ENCODE measurements at places on chromosomes 16 and 17.

DNA sequence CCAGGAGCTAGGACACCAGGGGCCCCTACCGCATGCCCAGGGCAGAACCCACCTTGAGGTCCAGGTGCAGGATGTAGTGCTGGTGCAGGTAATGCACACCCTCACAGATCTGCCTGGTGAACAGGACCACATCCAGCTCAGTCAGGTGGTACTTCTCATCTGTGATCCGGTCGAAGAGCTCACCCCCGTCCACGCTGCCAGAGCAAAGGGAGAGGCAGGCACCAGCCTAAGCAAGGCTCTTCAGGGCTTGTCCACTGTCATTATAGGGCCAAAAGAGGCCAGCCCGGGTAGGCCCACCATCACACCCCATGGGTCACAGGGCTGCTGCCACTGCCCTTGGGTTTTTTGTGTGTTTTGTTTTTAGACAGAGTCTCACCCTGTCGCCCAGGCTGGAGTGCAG, 21.0 kb downstream of the MYLK3 start:
- no peak for DNase-seq

DNA sequence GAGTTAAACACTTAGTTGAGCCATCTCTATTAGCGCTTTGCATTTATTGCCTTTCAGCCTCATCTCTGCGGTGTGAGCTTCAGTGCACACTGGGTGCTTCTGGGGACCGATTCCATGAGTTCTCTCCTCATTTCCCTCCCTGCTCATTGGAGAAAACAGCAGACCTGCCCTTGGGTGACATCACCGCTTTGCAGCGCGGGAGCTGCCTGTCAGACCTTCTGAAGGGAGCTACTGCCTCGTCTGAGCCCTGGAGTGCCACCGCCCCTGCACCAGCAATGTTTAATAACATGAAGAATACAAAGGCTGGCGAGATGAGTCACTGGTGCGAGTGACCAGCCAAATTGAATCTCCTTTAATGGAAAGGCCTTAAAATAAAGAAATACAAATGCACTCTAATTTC, 30.2 kb upstream of the CPPED1 start:
- DNase-seq = peak; percentile 54

DNA sequence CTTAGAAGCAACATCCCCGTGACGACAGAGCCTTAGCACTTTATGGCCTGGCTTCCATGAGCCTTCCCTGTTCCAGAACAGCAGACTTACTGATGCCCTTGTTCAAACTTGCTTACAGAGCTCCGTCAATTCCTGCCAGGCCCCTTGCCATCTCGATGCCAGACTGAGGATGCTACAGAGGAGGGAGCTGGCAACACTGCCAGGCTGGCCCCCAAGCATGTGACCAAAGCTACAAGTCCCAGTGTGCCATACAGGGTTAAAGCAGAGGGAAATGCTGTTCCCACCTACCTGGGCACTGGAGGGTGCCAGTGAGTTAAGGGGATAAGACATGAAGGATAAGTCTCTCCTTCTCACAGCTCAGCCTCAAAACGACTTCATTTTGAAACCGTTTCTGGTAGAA, 33.5 kb upstream of the SREBF1 start:
- no peak for DNase-seq

GRCh38 chr17:47363171-47363570, 39.4 kb downstream of the EFCAB13 start:
- no peak for DNase-seq

- DNase-seq = no peak
Measured at GRCh38 chr17:74309902-74310301, 16.1 kb upstream of the KIF19 start.

DNA sequence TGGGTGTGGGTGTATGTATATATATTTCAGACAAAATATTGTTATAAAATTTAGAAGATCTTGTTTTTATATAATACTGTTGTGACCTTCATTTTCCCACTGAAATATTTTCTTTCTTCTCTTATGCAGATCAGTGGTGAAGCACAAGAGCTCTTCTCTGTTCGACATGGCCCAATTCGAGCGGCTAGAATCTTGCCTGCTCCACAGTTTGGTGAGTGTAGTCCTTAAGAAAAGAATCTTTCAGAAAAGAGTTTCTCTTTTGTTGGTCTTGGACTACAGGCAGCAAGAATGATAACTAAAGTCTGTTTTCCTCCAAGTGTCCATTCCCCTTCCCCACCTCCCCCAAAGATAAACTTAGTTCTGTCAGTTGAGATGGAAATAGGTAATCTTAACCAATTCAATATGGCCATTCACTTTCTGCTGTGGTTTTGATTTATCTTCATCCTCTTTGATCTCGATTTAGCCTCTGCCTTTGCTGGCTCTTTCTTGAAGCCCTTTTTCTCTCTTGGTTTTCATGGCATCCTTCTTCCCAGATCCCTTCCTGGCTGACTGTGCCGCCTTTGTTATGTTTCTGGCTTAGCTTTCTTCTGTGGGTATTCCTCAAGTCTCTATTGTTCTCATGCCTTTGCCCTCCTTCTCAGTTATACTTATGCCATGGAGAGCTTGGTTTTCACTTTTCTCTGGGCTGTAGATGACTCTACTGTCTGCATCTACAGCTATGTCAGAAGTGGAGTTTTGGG, 69.6 kb downstream of the BCAS3 start:
- no peak for DNase-seq

DNA sequence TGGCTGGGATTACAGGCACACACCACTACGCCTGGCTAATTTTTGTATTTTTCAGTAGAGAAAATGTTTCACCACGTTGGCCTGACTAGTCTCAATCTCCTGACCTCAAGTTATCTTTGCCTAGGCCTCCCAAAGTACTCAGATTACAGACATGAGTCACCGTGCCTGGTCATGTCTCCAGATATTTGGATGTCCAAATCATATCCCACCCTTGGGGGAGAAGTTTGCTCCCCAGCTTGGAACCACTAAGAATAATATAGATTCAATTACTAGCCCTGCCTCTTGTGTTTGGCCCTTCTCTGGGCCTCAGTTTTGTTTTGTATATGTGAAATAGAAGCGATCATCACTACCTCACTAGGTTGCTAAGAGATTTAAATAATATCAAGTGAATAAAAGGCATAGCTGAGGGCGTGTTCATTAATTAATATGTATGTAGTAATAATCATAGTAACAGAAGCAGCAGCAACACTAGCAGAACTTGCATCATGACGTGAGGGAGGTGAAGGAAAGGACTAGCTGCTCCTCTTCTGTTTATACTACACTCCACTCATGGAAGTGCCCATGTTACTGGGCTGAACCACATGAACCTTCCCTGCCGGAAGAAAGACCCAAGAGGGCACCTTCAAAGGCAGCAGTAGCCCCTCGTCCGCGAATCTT, 253.6 kb upstream of the XYLT1 start:
- no peak for DNase-seq

DNA sequence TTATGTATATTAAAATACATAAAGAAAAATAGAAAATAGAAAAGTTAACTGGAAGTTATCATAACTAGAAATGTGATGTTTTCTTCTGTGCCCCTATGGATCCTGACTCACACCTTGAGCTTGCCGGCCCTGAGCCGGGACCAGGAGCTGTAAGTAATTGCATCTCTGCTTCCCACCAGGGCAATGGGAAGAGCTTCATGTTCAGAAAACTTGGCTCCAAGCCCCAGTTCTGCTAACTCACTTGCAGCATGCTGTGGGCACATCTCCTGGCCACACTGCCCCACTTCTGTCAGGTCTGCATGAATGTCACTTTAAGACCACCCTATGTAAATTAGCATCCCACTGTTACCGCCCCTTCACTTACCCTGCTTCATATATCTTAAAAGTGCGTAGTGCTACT, 37.2 kb downstream of the GNAO1 start:
- DNase-seq = no peak

GRCh38 chr16:85279825-85280545, 167.7 kb upstream of the CIBAR2 start:
- no peak for DNase-seq

- DNase-seq = no peak
Measured at GRCh38 chr17:43341715-43342588, 56.8 kb upstream of the ARL4D start.

GRCh38 chr16:80733407-80733806, 71.0 kb downstream of the CDYL2 start:
- DNase-seq = no peak

DNA sequence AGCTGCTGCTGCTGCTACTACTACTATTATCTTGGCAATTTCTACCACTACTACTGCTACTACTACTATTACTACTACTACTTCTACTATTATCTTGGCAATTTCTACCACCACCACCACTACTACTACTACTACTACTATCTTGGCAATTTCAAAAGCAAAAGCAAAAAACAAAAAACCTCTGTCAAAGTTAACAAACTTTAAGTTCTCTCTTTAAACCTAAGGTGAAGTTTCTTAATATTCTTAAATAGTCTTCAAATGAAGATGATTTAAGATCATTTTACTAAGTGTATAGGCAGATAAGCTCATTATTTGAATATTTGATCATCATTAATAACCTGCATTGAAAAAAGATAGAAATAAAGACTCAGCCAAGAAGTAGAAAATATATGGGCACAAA, 118.5 kb downstream of the BRIP1 start:
- DNase-seq = no peak

DNA sequence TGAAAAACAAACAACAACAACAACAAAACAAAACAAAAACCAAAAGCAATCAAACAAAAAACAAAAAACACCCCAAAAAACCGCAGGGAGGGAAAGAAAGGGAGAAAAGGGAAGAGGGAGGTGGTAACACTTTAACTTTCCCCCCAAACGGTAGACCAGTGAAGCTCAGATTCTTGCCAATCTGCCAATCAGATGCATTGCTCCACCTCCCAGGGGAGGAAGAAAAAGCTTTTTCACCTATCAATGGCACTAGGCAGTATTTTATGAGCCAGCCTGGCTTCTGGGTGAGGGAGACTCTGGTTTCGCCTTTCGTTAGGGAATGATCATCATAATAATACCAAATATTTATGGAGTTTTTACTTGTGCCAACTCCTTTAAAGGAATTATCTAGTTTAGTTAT, 94.1 kb downstream of the GPR139 start:
- DNase-seq = no peak

- DNase-seq = no peak
Measured at GRCh38 chr16:57126411-57126810, 34.0 kb downstream of the CPNE2 start.

DNA sequence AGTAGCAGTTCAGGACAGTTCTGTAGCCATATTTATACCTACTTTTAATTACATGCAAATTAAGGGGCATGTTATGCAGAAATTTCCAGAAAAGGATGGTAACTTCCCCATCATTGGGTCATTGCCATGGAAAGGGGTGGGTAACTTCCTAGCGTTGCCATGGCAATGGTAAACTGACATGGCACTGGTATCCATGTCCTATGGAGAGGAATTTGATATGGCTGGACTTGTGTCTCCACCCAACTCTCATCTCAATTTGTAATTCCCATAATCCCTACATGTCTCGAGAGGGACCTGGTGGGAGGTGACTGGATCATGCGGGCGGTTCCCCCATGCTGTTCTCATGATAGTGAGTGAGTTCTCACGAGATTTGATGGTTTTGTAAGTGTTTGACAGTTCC, 35.6 kb upstream of the CACNG4 start:
- no peak for DNase-seq

- DNase-seq = no peak
Measured at GRCh38 chr17:49388290-49388640, 26.2 kb upstream of the ZNF652 start.

DNA sequence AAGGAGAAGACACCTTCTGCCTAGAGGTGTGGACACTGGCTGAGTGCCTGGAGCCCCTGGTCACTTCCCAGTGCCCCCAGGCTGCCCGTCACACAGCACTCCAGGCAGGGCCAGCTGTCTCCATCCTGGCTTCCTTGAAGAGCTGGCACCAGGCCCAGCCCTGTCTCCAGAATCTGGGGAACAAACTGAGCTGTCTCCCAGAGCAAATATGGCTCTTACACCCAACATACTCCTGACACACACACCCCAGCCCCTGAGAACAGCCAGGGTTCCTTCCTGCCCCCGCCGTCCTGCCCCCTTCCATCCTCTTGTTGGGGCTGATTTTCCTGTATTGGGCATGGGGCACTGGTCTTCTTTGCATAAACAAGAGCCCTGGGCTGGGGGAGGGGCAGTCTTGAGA, 9.1 kb downstream of the NHERF1 start:
- DNase-seq = no peak

- no peak for DNase-seq
Measured at GRCh38 chr17:68777856-68778694, 176.9 kb upstream of the FAM20A start.

GRCh38 chr17:77872714-77873499, 85.6 kb upstream of the TNRC6C start:
- no peak for DNase-seq

- DNase-seq = no peak
Measured at GRCh38 chr16:87677830-87678229, 75.5 kb downstream of the JPH3 start.

GRCh38 chr16:1537763-1538289, 4.4 kb downstream of the TMEM204 start:
- DNase-seq = no peak

DNA sequence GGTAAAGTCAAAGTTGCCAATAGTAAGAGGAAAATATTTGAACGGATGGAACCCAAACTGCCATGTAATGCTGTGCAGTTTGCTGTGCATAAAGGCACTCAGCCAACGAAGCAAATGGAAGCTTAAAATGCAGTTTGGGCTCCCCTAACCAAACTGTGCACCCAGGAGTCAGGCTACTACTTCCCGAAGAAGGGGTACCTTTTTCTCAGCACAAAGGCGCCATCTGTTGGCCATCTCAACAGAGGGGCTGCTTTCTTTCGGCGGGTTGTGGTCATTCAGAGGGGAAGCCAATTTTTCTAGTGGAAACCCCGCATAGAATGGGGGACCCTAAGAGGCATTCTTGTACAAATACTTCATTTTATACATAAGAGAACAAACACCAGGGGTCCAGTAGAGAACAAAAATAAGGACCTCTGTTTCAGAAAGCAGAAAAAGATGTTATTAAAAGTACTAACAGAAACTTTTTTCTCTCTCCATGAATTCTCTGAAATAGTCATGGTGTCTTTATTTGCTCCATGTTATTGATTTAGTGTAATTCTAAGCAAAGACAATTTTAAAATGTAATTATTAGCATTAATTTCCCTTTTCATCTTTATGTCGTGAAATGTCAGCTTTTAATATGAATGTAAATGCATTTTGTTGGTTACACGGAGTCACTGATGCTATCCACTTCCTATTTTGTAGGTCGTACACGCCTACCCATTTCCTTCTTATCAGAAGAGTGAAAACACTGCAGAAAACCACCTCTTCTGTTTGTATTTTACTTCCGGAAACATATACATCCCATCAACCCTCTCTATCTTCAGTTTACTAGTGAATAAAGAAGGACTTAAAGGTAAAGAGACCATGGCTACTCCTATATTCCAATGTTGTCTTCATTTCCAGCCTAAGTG, 453.3 kb downstream of the KCNJ2 start:
- DNase-seq = peak; percentile 77
